ENCODE measurements at places on chromosomes 3 and 15. TPM values are rescaled to one million over a fixed set of nuclear protein-coding genes. Genes with fewer than 3 reads are reported as not detected.

GRCh38 chr15:74179101-74179841, 5.8 kb downstream of the ISLR start:
- ATAC-seq: peak; percentile 68

GRCh38 chr15:50884540-50884939, 23.9 kb upstream of the AP4E1 start:
- peak; percentile 57 for ATAC-seq

Gene IL5RA
- not detected for total RNA-seq

Gene FBXW12
- not detected for total RNA-seq

Gene RARRES1
- 14.9 TPM for total RNA-seq

DNA sequence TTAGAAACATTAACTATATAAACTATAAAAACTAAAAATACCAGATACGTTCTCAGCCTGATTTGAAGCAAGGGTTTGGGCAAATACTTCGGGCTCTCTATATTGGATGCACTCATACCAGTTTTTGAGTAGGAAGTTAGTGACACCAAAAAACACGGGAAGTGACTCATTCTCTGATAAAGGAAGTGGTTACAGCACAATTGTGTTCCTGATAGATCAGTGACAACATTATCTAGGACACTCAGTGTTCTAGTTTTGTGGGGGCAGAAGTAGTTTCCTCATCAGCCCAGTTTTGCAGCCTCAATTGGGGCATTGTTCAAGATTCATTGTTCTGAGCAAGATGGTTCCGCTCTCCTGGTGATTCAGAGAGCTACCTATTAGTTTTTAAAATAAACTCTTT, 469.6 kb upstream of the DPPA4 start:
- ATAC-seq: no peak

DNA sequence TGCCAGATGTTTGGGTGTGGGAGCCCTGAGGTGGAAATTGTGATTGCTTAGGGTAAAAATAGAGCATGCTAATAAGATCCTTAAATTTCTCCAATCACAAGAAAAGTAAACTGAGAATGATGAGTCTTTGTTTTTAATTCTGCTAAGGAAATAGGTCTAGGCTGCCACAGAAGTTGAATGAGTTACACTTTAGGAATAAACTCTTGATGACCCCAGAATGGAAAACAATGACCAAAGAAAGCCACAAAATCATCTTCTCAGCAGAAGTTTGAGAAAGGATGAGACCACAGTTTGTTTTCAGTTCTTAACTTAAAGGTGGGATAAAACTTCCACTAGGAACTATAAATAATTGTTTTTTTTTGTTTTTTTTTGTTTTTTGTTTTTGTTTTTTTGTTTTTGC, 164.6 kb upstream of the BCL6 start:
- ATAC-seq: no peak

DNA sequence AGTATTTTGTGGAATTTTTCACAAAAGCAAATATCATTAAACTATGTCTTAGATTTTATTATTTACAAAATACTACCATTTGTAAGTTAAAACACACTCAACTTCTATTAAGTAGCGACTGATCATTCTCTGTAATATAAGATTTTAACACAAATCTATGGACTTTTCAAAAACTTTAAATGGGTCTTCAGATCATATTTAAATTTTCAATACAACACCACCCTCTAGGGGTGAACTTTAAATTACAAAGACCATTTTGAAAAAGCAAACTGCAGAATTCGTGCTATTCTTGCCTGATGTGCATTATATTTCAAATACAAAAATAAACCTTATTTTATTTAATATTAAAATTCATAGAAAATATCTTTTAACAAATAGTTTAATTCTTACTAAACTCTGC, 8.2 kb upstream of the VGLL4 start:
- no peak for ATAC-seq

Gene PLOD2
- total RNA-seq: 14.5 TPM

DNA sequence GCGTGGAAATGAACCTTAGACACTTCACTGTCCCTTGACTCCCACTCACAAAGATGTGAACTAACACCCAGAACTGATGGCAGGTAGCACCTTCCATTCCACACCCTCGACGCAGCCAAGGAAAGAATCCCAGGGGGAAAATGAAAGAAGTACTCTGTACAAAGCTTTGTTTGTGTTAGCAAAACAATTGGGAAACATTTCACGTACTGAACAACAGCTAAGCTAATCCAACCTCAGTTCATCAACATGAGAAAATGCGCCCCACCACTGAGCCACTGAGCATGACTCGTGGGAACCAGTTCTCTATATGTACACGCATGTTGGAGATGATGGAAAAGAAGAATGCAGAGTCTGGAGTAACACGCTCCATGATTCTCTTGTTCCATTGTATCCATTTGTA, 32.0 kb downstream of the CORO2B start:
- ATAC-seq: no peak

Gene UROC1
- not detected for total RNA-seq

DNA sequence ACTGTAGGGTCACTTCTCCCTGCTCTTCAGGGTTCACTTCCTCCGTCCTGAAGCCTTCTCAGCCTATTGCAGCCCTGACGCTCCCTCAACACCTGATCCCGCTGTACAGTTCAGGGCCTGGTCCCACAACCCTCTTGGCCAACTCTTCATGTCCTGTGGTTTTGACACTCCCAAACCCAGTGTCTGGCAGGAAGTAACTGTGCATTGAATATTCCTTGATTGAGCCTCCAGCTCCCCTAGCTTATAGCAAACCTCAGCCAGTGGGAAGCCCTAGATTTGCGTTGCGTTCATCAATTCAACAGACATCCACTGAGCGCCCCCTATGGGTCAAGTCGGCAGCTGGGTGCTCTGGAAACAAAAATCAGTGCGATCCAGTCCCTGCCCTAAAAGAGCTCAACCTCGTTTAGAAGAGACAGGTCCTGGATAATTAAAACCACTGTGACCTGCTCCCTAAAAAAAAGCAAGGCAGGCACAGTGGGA, 13.5 kb downstream of the UBAP1L start:
- ATAC-seq: peak; percentile 57

DNA sequence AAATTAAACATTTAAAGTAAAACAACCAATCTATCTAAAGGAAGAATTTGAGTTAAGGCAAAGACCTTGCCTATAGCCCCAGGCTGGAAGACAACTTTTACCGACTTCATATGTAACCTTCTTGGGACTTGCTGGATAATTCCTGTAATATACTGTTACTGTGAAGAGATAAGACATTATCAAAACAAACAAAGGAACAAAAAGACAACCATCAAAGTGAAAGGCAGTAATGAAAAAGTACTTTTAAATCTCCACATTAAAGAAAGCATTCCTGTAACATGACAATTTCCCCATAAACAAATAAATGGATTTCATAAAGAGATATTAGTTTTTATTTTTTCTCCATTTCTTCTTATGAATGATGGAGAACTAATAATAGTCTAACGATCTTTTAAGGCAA, 2.4 kb downstream of the CMTM6 start:
- ATAC-seq: no peak

Gene ISLR2
- 0.16 TPM for total RNA-seq

GRCh38 chr3:157669416-157669815, 166.2 kb upstream of the VEPH1 start:
- ATAC-seq: no peak

Gene SYNPR
- not detected for total RNA-seq

GRCh38 chr3:142613491-142613890, 17.3 kb downstream of the PLS1 start:
- ATAC-seq: peak; percentile 75

DNA sequence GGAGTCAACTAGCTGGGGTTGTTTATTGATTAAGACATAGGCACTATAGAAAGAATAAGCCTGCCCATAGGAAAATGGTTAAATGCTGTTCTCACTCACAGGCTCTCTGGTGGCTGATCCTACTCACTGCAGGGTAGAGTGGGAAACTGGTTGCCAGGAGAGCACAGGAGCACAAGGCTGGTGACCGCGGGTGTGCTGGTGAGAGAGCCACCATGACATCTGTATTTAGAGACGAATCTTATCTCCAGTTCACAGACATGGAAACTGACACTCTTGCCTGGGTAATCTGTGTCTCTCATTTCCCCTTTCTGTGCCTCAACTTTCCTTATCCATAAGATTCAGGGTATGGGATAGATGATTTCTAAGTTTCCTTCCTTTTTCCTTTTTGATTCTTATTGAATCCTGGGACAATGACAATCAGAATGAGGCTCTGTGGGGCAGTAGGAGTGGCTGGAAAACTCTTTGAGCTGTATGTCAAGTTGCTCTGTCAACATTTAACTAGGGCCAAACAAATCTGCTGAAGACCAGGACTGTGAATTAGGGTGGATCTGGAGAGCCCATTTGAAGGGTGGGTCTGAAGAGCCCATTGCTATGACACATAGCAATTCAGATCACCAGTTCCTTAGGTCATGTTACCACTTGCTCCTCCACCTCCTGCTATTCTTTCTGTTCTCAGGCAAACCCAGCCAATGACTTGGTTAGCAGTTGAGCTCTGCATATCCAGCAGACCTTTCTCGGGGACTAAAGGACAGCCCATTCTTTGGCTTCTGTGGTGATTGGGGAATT, 286.1 kb upstream of the TBL1XR1 start:
- peak; percentile 93 for ATAC-seq

DNA sequence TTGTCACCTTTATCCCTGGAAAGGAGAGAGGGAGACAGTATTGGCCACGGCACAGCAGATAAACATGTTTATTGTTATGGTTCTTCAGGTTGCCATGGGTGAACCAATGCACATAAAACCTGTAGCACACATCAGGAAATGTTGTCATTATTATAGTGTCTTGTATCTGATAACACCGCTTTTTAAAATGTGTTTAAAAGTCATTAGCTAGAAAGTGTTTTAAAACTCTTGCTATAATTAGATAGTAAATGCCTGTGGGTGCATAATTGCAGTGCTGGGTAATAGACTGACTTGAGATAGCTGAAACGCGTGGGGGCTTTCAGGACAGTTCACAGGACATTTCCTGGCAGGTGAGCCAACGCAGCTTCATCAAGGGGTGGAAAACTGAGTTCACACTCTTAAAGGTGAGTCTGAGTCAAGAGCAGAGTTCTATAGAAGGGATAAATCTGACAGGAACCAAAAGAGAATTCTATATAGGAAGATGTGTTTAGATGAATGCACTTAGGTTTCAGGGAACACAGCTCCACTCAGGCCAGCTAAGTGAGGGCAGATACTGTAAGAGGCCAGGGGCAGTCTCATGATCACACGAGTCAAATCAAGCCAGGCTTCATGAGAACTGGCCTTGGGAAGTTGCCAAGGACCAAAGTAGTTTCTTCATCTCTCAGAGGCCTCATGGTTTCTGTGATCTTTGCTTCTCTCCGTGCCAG, 35.6 kb upstream of the PPP4R2 start:
- ATAC-seq: no peak

GRCh38 chr3:10337323-10338163, 16.6 kb upstream of the SEC13 start:
- ATAC-seq: no peak

- ATAC-seq: no peak
These were observed 62.8 kb upstream of the PROK2 start for GRCh38 chr3:71847794-71848193.

DNA sequence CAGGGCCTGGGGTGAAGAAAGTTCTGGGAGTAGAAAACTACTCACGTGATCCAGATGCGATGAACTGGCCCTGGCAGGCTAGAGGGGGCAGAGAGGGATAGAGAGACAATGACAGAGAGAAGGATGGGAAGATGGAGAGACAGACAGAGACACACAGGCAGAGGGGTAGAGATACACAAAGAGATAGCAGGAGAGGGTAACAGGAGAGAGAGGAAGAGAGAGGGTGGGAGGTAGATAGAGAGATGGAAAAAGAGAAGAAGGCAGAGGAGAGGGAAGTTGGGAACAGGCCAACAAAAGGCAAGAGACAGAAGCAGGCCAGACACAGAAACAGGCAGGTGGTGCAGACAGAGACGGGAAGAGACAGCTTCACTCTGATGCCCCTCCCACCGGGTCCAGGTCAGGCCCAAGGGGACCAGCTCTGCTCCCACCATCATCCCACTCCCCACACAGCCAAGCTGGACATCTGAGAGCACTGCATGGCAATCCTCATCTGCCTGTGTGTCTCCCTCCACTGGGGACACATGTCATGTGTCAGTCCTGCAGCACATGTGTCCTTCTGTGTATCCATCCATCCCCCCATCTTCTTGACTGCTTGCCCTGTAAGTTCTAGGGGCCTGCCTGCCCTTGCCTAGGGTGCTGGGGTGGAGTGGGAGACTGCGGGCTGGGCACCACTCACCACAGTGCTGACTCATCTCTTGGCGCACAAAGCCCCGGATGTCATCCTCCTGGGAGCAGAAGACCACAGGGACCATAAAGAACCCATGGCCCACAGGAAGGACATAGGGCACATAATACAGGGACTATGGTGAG, 2.2 kb upstream of the UCN2 start:
- no peak for ATAC-seq

DNA sequence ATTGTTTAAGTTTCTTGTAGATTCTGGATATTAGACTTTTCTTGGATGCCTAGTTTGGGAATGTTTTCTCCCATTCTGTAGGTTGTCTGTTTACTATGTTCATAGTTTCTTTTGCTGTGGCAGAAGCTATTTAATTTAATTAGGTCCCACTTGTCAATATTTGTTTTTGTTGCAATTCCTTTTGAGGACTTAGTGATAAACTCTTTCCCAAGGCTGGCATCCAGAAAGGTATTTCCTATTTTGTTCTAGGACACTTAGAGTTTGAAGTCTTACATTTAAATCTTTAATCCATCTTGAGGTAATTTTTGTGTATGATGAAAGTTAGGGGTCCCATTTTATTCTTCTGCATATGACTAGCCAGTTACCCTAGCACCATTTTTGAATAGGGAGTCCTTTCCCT, 54.9 kb downstream of the MME start:
- no peak for ATAC-seq

- no peak for ATAC-seq
These were observed 36.5 kb downstream of the OXNAD1 start for GRCh38 chr3:16301507-16301906.

Gene RSL24D1
- 47.7 TPM for total RNA-seq

DNA sequence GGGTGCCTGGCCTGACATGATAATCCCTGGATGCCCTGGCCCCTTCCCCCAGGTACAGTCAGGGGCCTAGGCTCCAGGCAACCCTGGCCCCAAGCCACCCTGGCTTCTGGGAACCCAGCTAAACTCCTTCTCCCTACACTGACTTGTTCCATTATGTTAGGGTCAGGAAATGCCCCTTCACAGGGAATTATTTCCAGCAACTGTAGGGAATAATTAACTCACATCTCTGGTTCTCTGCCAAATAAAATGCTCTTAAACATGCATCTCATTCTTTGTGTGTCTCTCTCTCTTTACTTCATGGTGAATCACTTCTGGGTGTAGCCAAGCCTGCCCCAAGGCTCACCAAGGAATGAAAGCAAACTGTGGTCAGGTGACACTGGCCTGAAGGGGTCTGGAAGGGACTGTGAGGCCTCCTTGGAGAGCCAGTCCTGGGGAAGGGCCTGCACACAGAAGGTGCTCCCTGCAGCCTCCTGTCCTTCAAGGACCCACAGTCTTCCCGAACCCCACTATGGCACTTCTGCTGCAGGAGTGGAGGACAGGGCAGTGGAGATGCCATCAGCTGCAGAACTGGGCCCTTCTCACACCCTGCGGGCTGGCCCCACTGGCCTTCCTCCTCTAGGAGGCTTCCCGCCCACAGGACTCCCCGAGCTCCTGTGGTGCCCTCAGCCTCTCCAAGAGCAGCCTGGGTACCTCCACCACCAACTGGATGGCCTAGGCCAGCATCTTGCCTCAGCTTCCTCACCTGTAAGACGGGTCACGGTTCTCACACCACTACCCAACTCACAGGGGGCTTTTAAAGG, 17.6 kb downstream of the TKT start:
- peak; percentile 83 for ATAC-seq

GRCh38 chr3:117622171-117622841, 912.7 kb downstream of the TUSC7 start:
- peak; percentile 93 for ATAC-seq
